ENCODE measurements at places on chromosomes 3 and 15. TPM values are rescaled to one million over a fixed set of nuclear protein-coding genes. Genes with fewer than 3 reads are reported as not detected.

DNA sequence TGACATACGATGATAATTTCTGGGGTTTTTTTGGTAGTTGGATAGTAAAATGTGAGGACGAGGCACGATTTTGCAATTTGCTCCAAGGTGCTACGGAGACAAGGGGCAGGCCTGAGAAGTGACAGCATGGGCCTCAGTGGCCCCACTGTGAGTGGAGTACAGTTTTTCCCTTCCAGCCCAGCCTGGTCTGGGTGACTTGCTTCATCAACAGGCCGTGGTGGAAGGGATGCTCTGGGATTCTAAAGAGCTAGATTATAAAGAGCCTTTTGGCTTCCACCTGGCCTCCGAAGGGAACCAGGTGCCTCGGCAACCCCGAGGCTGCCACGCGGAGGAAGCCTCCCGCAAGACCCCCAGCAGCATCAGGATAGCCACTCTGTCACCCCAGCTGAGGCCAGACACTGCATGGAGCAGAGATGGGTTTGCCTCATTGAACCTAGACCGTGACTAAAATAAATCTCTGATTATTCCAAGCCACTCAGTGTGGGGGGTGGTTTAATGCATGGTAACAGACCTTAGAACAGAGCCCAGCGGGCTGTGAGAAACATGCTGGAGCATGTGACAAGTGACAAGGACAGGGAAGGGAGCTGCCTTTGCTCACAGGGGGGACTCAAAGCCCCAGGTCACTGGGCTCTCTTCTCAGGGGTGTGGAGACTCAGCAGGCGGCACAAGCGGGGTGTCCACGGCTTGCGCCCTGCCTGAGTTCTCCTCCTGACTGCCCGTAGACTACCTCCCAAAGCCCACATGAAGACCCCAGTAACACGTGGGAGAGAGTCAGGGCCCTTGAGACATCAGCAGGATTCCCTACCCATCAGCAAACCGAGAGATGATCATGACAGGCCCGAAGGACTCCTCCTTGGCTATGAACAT, 22.6 kb upstream of the SLC41A3 start:
- DNase-seq, result no peak

DNA sequence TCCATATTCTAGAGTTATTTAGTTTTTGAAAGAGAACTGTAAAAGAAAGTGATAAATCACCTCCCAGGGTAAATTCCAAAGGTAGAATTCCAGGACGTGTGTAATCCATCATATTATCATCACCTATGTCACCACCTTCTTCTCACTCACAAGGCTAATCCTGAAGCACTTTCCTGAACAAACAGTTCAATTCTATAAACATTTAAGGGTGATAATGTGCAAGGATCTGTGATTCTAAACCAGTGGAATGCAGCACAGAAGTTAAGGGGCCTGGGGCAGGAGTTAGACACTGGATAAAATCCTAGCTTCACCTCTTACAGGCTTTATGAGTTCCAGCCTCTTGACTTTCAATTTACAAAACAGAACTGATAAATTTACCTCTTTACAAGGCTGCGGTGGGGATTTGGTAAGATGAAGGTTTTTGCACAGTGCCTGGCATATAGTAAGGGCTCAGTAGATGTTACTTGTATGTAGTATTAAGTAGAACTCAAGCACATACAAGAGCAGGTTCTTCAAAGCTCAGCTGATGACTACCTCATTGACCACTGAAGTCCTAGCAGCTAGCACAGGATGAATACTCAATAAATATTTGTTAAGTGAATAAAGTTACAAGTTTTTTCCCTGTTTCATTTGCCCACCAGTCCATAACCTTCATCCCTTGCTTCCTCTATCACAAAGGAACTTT, 47.3 kb upstream of the CCDC80 start:
- no peak for DNase-seq

- no peak for DNase-seq
Observed at GRCh38 chr3:55639896-55640765, 153.0 kb upstream of the WNT5A start.

DNA sequence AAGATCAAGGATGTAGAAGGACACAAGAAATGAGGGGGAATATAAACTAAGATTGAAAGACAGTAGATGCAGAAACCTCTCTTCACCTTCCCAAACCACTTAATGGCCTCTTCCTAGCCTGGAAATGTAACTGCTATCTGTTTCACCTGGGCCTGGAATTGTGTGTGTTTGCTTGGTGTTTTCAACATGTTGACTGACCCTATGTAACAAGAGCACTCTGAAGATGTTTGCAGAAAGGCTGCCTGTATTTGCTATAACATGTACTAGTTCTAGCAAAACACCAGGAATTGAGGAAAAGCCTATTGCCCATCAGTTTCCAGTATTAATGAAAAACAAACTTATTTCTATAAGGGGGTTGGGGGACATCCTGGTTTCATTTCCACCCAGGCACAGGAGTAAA, 248.3 kb downstream of the WDR72 start:
- DNase-seq, result no peak

GRCh38 chr3:102936511-102937045, 501.8 kb downstream of the ZPLD1 start:
- no peak for DNase-seq

- peak; percentile 8 for DNase-seq
Observed at GRCh38 chr3:77038930-77039605, 831 bp upstream of the ROBO2 start.

- DNase-seq, result no peak
Observed at GRCh38 chr3:109269577-109270275, 46.6 kb downstream of the DPPA2 start.

GRCh38 chr3:144381607-144382006, 410.0 kb downstream of the DIPK2A start:
- DNase-seq, result no peak

GRCh38 chr3:64556046-64556445, 131.8 kb downstream of the ADAMTS9 start:
- no peak for DNase-seq

- no peak for DNase-seq
Observed at GRCh38 chr3:4956738-4957137, 22.5 kb upstream of the BHLHE40 start.

DNA sequence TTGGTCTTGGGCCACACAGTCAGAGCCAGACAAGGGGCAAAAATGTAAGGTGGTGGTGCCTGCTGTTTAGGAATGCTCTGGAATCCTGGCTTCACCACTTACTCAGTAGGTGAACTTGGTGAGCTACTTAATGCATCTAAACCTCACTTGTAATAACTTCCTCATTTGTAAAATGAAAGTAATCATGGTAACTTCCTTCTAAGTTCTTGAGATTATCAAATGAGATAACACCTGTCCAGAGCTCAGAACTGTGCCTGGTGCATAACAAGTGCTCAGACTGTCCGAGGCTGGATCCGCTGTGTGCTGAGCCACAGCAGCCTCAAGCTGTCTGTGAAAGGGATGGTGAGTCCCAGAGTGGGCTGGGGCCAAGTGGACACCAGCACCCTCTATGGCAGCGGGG, 62.8 kb upstream of the KY start:
- DNase-seq, result no peak

Gene CRABP1
- total RNA-seq, result not detected

Gene NFKBIZ
- 8.0 TPM for total RNA-seq

Gene BNC1
- total RNA-seq, result not detected

Gene ADPRH
- not detected for total RNA-seq

Data from H4 (cell line).